HuH-7 (cell line): ENCODE measurements at places on chromosomes 2 and 18.

DNA sequence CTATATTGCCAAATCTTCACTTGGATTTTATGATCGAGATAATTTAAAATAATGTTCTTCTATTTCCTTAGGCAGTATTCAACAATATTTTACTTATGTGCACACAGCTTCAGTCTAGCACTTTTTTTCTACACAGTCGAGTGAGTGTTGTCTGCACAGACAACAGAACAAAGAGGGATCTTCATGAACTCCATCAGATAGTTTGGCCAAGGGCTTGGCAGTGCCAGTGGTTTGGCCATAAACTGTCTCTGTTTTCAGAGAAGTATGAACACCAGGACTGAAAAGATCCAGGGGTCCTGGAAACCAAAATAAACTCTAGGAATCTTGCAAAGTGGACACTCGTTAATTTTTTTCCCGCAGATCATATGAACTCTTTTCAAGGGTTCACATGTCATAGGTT is 547.3 kb downstream of the PLCL1 start:
- no peak for DNase-seq

GRCh38 chr18:78713069-78713468 is 266.5 kb upstream of the SALL3 start:
- peak; percentile 32 for DNase-seq

DNA sequence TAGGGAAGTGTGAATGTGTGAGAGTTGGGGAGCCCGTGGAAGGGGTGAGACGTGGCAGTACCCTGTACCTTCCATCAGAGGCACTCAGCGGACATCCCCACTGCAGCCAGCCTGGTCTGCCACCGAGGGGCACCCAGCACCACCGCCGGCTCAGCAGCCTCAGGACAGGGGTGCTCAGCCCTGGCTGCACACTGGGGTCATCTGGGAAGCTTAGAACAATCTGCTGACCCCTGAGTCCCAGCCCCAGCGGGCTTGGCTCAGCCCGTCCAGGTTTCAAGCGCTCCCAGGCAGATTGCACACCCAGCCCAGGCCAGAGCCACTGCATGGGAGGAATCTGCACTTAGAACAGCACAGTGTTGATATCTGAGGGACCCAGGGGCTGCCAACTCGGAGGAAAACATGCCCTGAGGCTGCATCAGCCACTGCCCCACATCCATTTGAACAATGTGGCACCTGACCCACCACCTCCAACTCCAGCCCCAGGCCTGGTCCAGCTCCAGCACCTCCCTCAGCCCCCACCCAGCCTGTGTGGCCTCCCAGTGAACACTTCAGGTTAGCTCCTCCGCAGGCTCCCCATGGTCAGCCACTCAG is 147.1 kb upstream of the OTOS start:
- no peak for DNase-seq

- no peak for DNase-seq
These were observed 62.9 kb downstream of the AFTPH start for GRCh38 chr2:64586883-64587481.
